Uterus (tissue), 4 donors: ENCODE measurements at places on chromosomes 13 and 19. TPM values are rescaled to one million over a fixed set of nuclear protein-coding genes. Genes with fewer than 3 reads are reported as not detected.
A peak's percentile ranks its signal among the peaks of the same experiment; 100 is the strongest.

FCGBP gene
- 34.7 TPM for total RNA-seq

PLIN4 gene
- total RNA-seq: 7.9 TPM

NTN5 gene
- total RNA-seq: not detected

PSPN gene
- total RNA-seq: 2.2 TPM

IL4I1 gene
- not detected for total RNA-seq

NCR1 gene
- not detected for total RNA-seq

KLK1 gene
- total RNA-seq: 0.82 TPM

OLFM2 gene
- total RNA-seq: 24.8 TPM

IGSF23 gene
- not detected for total RNA-seq

BCAM gene
- total RNA-seq: 3.8 TPM

SIGLEC8 gene
- not detected for total RNA-seq

LILRB5 gene
- total RNA-seq: 3.7 TPM

EDDM13 gene
- not detected for total RNA-seq

FUT1 gene
- total RNA-seq: 1.5 TPM

DNA sequence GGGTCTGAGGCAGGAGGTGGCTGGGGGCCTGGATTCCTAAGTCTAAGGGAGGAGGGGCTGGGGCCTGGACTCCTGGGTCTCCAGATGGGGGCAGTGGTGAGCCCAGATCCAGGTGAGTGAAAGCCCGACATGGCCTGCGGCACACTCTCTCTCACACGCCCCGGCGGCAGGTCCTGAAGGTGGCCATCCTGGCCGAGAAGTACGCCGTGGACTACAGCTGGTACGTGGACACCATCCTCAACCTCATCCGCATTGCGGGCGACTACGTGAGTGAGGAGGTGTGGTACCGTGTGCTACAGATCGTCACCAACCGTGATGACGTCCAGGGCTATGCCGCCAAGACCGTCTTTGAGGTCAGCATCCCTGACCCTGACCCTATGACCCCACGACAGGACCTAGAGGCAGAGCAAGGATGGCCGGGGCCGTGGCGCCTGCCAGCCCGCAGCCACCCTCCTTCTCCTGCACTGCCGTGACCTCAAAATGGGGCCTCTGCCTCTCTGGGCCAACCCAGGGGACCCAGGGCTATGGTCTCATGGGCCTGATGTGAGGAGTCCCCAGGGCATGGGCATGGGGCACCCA, 13.2 kb downstream of the FUZ start:
- H3K27ac ChIP-seq: no peak overlapping the region
- H3K4me3 ChIP-seq: no peak overlapping the region
- DNase-seq: no peak
- no peaks in the 10 kb centered on the region for H3K4me1 ChIP-seq
- no peaks in the 10 kb centered on the region for H3K36me3 ChIP-seq

DNA sequence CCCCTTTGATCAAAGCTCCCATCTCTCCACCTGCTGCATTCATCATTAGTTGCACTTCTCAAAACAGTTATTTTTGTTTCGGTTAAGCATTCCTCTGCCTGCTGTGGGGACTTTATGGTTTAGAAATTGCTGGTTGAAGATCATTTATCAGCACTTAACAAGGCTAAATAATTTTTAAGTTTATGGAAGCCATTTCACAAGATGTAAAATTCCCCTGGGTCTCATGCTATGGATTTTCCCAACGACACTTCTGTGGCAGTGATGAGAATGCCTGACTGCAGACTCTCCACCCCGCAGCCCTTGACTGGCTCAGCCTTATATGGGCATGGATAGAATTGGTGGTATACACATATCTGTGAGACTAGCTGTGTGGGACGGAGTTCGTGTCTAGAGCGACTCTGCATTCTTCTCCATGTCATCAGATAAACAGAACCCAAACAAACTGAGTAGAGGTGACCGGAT, 52.8 kb downstream of the COL4A2 start:
- H3K27me3 ChIP-seq: no peaks in the 10 kb centered on the region
- DNase-seq: no peak
- no peak overlapping the region for H3K4me3 ChIP-seq

DNA sequence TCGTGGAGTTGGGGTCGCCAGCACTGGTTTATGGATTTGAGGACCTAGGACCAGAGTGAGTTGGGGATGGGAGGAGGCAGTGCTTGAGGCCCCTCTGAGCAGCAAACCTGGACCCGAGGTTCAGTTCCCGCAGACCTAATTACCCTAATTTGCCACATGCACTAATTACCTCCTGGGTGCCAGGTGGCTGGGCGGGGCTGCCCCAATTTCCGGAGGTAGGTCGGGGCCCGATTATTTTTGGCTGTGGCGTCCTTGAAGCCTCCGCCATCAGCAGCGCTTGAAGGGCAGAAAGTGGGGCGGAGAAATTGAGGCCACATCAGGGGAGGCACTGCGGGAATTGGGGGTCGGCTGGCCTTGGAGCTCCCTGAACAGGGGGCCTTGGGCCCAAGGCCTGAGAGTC, 5.9 kb upstream of the HOMER3 start:
- no peak overlapping the region for H3K27ac ChIP-seq
- no peak for DNase-seq
- no peaks in the 10 kb centered on the region for H3K4me1 ChIP-seq
- H3K4me3 ChIP-seq: no peak overlapping the region
- H3K36me3 ChIP-seq: no peaks in the 10 kb centered on the region
- no peaks in the 10 kb centered on the region for H3K27me3 ChIP-seq

- no peaks in the 10 kb centered on the region for H3K27me3 ChIP-seq
- DNase-seq: no peak
- H3K27ac ChIP-seq: no peak overlapping the region
- no peak overlapping the region for H3K4me3 ChIP-seq
Measured at GRCh38 chr19:46385636-46386035, 27.7 kb downstream of the CCDC8 start.

DNA sequence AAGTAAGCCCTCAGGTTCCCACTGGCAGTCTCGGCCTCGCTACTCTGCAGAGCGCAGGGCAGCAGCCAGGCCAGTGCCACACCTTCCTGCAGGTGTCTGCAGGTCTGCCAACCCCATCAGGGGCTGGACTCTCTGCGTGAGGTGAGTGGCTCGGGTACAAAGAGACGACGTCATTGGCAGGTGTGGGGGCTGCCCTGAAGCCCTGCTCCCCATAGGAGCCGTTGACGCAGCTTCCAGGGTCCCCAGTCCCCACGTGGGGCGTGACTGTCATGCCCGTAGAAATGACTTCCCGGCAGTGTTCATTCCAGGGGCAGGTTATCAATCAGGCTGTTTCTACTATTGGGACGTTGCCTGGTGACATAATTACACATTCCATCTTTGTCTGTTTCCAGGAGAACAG, 15.3 kb upstream of the GJB6 start:
- H3K27ac ChIP-seq: no peak overlapping the region
- no peaks in the 10 kb centered on the region for H3K27me3 ChIP-seq
- H3K4me1 ChIP-seq: no peaks in the 10 kb centered on the region
- H3K36me3 ChIP-seq: no peaks in the 10 kb centered on the region
- DNase-seq: no peak
- H3K4me3 ChIP-seq: no peak overlapping the region

DNA sequence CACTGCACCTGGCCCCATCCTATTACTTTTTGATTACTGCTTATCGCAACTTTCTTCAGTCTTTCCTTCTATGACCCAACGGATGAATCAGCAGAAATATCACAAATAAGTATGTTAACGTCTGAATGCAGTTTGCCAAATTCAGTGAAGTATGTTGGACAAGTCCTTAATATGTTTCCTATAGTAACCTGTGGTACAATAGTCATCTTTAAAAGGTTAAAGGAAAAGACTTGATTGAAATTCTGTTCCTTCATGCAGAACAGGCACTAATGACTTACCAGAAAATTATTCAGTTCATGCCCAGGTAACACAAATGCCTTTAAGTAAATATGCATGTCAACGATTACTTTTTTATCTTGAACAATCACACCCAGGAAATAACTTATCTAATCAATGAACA, 242.6 kb downstream of the KCTD12 start:
- DNase-seq: no peak
- no peak overlapping the region for H3K4me3 ChIP-seq
- no peaks in the 10 kb centered on the region for H3K36me3 ChIP-seq
- no peaks in the 10 kb centered on the region for H3K27me3 ChIP-seq
- peak overlapping the region; percentile 43 for H3K27ac ChIP-seq

DNA sequence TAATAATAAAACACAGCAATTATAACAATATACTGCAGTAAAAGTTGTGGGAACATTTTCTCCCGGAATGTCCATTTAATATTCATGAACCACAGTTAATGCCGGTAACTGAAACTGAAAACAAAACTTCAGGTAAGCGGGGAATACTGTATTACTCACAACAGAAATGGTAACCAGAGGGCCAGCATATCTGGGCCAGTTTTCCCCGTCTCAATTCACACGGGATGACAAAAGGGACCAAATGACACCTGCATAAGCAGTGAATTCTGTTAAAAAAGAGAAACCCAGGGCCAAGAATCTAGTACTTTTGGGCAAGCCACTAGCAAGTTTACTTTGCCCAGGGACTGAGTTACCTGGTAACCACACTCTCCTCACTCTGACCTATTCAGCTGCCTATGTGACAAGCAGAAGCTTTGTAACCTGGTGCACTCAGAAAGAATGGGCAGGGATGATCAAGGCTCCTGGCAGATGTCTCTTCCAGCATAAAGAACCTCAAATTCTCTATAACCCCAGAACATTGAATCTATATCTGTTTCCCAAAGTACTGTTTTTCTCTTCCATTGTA, 1171.2 kb downstream of the DIAPH3 start:
- no peaks in the 10 kb centered on the region for H3K27me3 ChIP-seq
- no peak overlapping the region for H3K4me3 ChIP-seq
- no peaks in the 10 kb centered on the region for H3K36me3 ChIP-seq
- DNase-seq: no peak
- H3K27ac ChIP-seq: no peak overlapping the region

DNA sequence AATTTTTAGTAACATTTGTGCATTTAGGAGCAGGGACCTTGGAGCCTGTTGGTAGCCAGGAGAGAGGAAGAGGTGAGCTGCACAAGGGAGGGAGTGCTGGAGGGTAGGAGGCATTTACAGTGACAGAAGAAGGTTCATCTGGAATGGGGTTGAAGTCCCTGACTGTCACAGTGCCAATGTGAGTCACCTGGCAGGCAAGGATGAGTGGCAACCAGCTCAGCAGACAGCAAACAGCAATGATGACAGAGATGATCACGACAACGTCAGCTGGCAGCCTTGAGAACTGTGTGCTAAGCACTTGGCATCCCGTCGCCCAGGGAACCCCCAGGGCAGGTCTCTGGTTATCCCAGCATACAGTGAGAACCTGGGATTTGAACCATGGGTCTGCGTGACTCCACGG, 2.6 kb downstream of the OR10H5 start:
- H3K4me3 ChIP-seq: no peak overlapping the region
- no peak overlapping the region for H3K27ac ChIP-seq
- H3K4me1 ChIP-seq: no peaks in the 10 kb centered on the region
- no peak for DNase-seq

- no peaks in the 10 kb centered on the region for H3K4me1 ChIP-seq
- no peak for DNase-seq
- H3K4me3 ChIP-seq: no peak overlapping the region
- H3K27ac ChIP-seq: no peak overlapping the region
- H3K36me3 ChIP-seq: peaks cover 4% of the 10 kb centered on the region
- no peaks in the 10 kb centered on the region for H3K27me3 ChIP-seq
Measured at GRCh38 chr13:86003029-86003428, 203.8 kb upstream of the SLITRK6 start.

GRCh38 chr13:98420554-98421175, 156.2 kb downstream of the STK24 start:
- H3K27me3 ChIP-seq: no peaks in the 10 kb centered on the region
- H3K36me3 ChIP-seq: no peaks in the 10 kb centered on the region
- no peak for DNase-seq
- H3K4me3 ChIP-seq: no peak overlapping the region
- no peak overlapping the region for H3K27ac ChIP-seq

DNA sequence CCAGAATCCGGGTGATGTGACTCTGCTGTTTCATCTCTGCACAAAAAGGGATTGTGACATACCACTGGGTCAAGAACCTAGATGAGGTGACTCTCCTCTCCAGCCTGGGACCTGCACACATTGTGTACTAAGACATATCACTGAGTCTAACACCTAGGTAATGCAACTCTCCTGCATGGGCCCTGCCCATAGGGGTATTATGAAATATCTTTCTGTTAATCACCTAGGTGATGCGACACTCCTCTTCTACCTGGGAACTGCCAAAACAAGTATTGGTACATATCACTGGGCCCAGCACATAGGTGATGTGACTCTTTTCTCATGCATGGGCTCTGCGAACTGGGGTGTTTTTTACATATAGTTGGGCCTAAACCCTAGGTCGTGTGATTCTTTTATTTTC, 35.5 kb upstream of the ZNF254 start:
- H3K27me3 ChIP-seq: no peaks in the 10 kb centered on the region
- no peaks in the 10 kb centered on the region for H3K36me3 ChIP-seq
- H3K4me3 ChIP-seq: no peak overlapping the region
- H3K4me1 ChIP-seq: no peaks in the 10 kb centered on the region
- DNase-seq: no peak

- H3K4me1 ChIP-seq: no peaks in the 10 kb centered on the region
- no peak overlapping the region for H3K4me3 ChIP-seq
- H3K27ac ChIP-seq: no peak overlapping the region
- H3K27me3 ChIP-seq: no peaks in the 10 kb centered on the region
- no peaks in the 10 kb centered on the region for H3K36me3 ChIP-seq
- DNase-seq: no peak
Measured at GRCh38 chr13:44843403-44843802, 145.9 kb downstream of the NUFIP1 start.

- H3K4me1 ChIP-seq: no peaks in the 10 kb centered on the region
- H3K36me3 ChIP-seq: no peaks in the 10 kb centered on the region
- no peak overlapping the region for H3K27ac ChIP-seq
- peak; percentile 65 for DNase-seq
Measured at GRCh38 chr13:51523082-51523518, 61.2 kb upstream of the WDFY2 start.

- no peaks in the 10 kb centered on the region for H3K4me1 ChIP-seq
- no peak for DNase-seq
- H3K4me3 ChIP-seq: no peak overlapping the region
- H3K36me3 ChIP-seq: no peaks in the 10 kb centered on the region
- H3K27ac ChIP-seq: no peak overlapping the region
Measured at GRCh38 chr13:97445522-97446187, 11.7 kb downstream of the RAP2A start.

- no peaks in the 10 kb centered on the region for H3K36me3 ChIP-seq
- H3K27ac ChIP-seq: no peak overlapping the region
- no peak overlapping the region for H3K4me3 ChIP-seq
- no peaks in the 10 kb centered on the region for H3K27me3 ChIP-seq
- H3K4me1 ChIP-seq: no peaks in the 10 kb centered on the region
Measured at GRCh38 chr13:45361596-45362206, 20.7 kb upstream of the TPT1 start.

- no peak overlapping the region for H3K4me3 ChIP-seq
- no peak for DNase-seq
- no peaks in the 10 kb centered on the region for H3K27me3 ChIP-seq
- no peaks in the 10 kb centered on the region for H3K4me1 ChIP-seq
- no peaks in the 10 kb centered on the region for H3K36me3 ChIP-seq
Measured at GRCh38 chr13:66759919-66760318, 470.2 kb downstream of the PCDH9 start.

- H3K4me3 ChIP-seq: no peak overlapping the region
- DNase-seq: no peak
- H3K4me1 ChIP-seq: no peaks in the 10 kb centered on the region
- no peaks in the 10 kb centered on the region for H3K27me3 ChIP-seq
Measured at GRCh38 chr19:47209319-47210179, 21.4 kb downstream of the BBC3 start.
